ENCODE measurements at places on chromosomes 4 and X.

- no peak for DNase-seq
Measured at GRCh38 chr4:72352711-72353110, 216.3 kb downstream of the ADAMTS3 start.

DNA sequence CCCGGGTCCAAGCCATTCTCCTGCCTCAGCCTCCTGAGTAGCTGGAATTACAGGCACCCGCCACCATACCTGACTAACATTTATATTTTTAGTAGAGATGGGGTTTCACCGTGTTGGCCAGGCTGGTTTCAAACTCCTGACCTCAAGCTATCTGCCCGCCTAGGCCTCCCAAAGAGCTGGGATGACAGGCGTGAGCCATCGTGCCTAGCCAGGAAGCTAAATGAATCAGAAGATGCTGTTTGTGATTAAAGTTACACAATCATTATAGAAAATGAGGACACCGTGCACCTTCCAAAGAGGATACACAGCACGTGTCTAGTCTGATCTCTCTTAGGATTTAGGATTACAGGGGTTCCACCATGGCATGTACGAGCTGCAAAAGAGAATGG is 99.6 kb downstream of the DHRSX start:
- no peak for DNase-seq

DNA sequence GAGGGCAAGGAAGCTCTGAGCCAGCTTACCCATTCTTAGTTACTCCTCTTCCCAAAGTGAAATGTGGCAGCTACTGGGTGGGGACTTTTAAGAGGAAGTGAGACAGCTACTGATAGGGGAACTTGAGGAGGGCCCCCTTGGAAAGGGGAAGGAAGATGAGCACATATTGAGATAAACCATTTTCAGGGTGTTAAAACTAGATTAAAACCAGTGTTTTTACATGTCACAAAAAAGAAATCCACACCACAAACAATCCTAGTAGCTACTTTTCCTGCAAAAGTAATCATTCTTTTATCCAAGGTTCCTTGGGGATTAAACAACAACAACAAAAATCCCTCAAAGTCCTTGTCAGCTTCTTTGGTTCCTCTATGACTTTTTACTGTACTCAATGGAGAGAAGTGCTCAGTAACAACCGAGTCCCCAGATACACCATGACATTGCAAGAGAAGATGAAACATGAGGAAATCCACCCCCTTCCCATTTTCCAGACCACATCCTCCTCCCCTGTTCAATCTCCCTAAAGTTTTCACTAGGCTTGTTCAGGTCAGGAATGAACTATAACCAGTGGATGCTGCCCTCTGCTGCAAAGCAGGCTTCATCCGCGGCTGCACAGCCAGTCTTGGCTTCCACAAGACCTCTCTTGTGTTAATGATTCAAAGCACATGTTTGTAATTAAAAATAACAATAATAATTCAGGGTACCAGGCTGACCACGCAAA is 113.5 kb upstream of the TMEM164 start:
- DNase-seq, result no peak

- DNase-seq, result no peak
Measured at GRCh38 chrX:331151-331824, 12.7 kb upstream of the GTPBP6 start.
